Right forelimb (tissue), 1 donor: ENCODE measurements at places on chromosomes 16 and 17.

- DNase-seq: no peak
These were observed 469.3 kb downstream of the CDH13 start for GRCh38 chr16:83095941-83096692.

DNA sequence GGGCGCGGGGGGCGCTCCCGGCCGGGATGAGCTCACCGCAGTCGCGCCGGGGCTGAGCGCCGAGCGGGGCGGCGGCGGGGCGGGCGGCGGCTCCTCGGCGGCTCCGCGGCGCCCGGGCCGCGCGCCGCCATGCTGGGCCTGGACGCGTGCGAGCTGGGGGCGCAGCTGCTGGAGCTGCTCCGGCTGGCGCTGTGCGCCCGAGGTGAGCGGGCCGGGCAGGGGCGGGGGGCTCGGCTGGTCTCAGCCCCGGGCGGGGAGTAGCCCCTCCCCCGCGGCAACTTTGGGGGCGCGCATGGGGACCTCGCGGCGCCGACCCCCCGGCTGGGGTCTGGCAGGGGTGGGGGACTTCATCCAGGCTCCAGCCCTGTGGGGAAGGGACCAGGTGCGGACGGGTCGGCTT lies at the start of gene ARHGDIG:
TSS of gene ARHGDIG (plus strand) at position 40 of the 400 bp plus-strand sequence. CDS start at position 130, 90 bp downstream.
- no peak for DNase-seq

- no peak for DNase-seq
These were observed 90.2 kb downstream of the MARCHF10 start for GRCh38 chr17:62717889-62718288.

GRCh38 chr17:31548709-31549108 lies 157.2 kb downstream of the RAB11FIP4 start:
- no peak for DNase-seq

GRCh38 chr17:64941761-64942160 lies 22.5 kb upstream of the LRRC37A3 start:
- DNase-seq: no peak

- DNase-seq: peak; percentile 54
These were observed 6.3 kb downstream of the HSBP1 start for GRCh38 chr16:83813823-83814658.

GRCh38 chr17:73166731-73167581 lies 2.1 kb downstream of the SSTR2 start:
- DNase-seq: no peak

DNA sequence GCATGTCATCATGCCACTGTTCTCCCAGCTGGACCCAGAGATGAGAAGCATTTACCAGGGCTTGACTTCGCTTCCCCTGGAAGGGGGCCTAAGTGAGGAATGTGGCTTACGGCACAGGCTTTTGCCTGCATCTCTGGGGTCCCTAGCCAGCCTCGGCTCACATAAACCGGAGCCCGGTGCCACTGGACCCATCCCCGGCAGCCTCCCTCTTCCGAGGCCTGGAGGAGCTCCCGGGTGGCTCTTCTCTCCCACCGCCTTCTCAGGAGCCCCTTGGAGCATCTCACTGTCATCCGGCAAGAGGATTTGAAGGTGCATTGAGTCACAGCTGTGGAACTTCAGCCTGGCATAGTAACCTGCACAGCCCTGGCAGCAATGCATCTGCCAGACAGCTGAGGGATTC lies 29.9 kb upstream of the TBX2 start:
- DNase-seq: no peak

DNA sequence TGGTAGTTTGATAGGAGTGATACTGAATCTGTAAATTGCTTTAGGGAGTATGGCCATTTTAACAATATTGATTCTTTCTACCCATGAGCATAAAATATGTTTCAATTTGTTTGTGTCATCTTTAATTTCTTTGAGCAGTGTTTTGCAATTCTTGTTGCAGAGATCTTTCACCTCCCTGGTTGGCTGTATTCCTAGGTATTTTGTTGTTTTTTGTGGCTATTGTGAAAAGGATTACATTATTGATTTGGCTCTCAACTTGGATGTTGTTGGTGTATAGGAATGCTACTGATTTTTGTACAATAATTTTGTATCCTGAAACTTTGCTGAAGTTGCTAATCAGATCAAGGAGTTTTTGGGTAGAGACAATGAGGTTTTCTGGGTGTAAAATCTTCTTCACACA lies 3.2 kb downstream of the KRTAP9-9 start:
- DNase-seq: no peak
